ENCODE measurements at places on chromosomes 11 and 22.

DNA sequence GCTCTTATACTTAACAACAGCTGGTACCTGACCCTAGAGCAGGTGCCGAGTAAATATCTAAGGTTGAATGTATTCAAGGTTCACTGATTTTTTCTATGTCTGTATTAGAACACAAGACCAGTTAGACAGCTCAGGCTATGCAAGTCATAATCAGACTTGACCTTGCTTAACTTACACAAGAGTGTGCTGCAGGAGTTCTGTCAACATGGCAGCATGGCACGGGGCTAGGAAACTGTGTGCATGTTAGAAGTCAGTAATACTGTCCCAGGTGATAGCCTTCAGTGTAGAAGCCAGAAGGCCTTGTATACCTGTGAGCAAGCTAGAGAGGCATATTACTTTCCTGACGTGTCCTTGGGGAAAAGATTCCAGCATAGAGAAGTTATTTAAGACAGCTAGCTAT lies 253.1 kb downstream of the FAT3 start:
- DNase-seq = no peak

- no peak for DNase-seq
Measured at GRCh38 chr22:27086080-27087044, 429.0 kb downstream of the MIAT start.

- no peak for DNase-seq
Measured at GRCh38 chr11:77823775-77824174, 2.8 kb downstream of the AAMDC start.

DNA sequence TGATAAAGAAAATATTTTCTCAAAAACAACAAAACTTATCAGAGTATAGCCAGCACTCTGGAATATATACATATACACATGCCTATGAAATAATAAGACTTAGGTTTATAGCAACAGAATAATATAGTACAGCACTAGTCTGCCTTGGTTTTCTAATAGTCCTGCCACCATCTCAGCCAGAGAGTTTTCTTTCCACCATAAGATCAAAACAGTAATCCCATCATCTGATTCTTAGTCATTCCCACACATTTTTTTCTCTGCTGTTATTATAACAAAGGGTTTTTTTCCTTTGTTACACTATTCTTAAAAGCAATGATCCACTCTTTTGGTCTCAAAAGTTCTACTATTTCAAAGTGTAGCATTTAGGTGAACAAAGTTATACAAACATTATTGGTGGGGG lies 15.1 kb downstream of the MTMR2 start:
- DNase-seq = no peak

DNA sequence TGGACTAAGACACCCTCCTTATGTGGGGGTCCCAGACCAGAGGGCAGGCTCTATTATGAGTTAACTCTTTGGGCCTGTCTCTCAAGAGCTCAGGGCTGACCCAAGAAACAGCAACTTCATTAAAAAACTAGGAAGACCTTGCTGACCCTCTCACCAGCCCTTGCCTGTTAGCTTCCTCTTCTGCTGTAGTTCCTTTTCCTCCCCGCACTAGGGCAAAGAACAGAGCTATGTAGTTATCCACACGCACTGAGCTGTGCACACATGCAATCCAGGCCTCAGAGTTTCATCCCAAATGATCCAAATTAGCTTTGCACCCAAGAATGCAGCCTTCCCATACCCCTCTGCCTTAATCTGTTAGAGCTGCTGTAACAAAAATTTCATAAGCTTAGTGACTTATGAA lies 539.6 kb upstream of the CADM1 start:
- DNase-seq = no peak

Measured in progenitor cell of endocrine pancreas (in vitro differentiated cells).